ENCODE measurements at places on chromosomes 3 and 15.
A peak's percentile ranks its signal among the peaks of the same experiment; 100 is the strongest.

DNA sequence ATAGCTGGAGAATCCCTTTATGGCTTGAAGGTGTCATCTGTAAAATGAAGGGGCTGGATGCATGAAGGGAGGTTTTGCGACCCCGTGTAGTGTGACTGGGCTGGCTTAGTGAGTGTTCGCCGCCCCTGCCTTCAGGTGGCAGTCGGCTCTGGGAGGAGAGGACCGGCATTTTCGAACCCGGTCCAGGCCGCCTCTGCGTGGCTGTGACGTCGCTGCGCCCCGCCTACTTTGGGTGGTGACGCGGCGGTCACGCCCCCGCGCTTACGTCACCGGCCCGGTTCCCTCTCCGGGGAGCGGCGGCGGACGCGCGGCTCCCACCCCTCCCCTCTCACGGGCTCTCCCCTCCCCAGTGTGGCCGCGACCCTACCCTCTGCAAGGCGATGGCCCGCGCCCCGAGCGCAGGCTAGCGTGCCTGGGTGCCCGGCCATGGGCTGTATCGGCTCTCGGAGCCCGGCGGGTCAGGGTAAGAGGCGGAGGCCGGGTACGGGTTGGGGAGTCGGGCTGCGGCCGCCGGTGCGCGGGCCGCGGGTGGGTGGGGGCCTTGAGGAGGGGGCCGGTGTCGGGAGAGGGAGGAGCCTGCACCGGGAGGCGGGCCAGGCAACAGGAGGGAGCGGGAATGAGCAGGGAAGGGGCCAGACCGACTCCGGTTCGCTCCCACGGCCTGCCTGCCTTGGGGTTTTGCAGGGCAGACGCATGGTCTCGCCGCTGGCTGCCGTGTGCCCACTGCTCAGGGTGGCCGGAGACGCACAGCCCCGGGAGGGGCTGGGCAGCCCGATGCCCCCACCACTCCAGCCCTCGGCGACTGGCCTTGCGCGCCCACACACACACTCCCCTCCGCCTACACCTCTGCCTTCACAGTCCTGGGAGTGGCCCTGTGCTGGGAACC, 1.5 kb upstream of the FAM131A start:
- DNase-seq = peak; percentile 80

DNA sequence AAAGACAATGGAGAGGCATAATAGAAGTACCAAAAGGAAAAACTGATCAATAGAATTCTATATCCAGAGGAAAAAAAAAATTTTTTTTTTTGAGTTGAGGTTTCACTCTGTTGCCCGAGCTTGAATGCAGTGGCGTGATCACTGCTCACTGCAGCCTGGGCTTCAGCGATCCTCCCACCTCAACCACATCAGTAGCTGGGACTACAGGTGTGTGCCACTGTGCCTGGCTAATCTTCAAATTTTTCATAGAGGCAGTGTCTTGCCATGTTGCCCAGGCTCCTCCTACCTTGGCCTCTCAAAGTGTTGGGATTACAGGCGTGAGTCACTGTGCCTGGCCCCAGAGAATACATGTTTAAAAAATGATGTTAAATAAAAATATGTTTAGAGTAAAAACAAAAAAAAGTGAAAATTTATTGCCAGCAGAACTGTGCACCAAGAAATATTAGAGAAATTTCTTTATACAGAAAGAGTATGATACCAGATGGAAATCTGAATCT, 154.3 kb upstream of the ZBTB20 start:
- DNase-seq = no peak

- no peak for DNase-seq
Observed at GRCh38 chr3:178736300-178736699, 200.1 kb downstream of the KCNMB2 start.

- no peak for DNase-seq
Observed at GRCh38 chr15:60421544-60421943, 23.8 kb upstream of the ANXA2 start.

GRCh38 chr3:183291497-183292031, 38.5 kb downstream of the B3GNT5 start:
- DNase-seq = no peak

DNA sequence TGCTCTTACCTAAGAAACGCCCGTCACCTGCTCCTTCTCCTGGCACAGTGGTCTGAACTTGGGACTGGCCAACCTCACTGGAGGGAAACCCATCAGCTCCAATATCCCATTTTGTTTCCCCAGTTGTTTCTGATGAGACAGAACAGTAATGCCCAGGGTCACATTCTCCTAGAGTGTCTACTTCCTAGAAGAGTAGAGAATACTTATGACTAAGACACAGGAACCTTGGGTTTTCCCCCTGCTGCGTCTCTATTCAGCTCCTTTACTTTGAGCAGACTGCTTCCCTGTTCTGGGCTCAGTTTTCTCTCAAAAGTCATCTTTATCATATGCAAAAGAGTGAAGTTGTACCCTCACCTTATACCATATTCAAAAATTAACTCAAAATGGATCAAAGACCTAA, 79.4 kb downstream of the POLR2M start:
- no peak for DNase-seq

DNA sequence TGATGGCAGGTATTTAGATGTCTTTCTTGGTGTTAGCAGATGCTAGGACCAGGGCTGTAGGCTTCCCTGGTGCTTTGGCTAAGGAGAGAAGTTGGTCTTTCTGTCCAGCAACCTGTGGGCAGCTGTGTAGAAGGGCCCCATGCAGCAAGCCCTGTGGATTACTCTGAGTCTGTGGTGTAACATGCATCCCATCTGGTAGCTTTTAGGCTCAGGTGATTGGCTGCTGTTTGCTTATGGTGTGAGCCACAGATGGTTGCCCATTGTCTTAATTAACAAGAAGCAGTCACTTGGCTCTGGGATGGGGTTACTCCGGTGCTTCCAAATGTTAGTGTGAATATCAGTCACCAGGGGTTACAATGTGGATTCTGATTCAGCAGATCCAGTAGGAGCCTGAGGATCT, 368.6 kb upstream of the C2CD4B start:
- no peak for DNase-seq

DNA sequence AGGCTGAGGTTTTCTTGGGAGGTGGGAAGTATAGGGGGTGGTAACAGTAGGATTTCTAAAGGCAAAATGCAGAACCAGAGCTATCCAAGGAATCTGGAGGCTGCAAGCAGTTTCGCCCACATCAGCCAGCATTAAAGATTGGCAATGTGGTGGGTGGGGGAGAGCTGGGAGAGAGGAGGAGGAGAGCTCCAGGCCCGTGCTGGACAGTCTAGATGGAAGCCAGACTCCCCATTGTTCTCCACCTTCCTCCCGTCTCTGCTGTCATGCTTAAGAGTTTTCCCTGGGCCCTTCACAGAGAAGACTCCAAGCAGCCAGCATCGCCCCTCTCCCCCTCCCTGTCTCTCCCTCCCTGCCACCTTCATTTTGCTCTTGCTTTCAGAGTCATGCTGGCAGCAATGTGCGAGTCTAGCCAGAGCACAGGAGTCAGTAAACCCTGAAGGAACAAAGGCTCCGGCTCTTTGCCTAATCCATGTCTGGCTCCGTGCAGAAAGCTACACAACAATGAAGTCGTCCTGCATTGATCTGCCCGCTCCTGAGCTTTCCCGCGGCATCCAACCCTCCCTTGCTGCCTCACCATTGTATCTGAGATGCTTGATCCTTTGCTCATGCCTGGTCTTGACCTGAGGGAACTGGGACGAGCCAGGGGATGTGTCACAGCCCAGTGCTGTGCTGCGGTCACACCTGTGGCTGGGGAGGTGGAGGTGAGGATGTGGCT, 282.9 kb downstream of the NTRK3 start:
- DNase-seq = no peak

Data from CD8-positive, alpha-beta T cell (primary cell).